Endothelial cell of umbilical vein (primary cell): ENCODE measurements at places on chromosomes 1 and 21. TPM values are rescaled to one million over a fixed set of nuclear protein-coding genes. Genes with fewer than 3 reads are reported as not detected.

DNA sequence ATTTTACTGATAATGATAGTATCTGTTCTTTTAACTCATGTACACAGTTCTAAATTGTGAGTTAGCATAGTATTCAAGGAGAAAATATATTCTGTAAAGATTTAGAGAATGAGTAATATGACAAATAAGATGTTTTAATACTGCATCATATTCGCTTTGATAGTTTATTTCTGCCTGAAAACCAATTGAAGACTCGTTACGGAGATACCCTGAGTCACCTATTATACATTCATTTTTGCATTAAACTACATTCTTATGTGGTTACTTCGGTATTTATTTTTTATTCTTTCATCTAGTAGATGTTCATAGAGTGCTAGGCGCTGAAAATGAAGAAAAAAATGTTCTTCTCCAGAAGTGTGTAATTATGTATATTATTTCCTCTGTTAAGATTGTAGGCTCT lies 5.3 kb downstream of the UHMK1 start:
- DNase-seq: no peak

GRCh38 chr1:214617246-214617645 lies 14.3 kb downstream of the CENPF start:
- DNase-seq: no peak

DNA sequence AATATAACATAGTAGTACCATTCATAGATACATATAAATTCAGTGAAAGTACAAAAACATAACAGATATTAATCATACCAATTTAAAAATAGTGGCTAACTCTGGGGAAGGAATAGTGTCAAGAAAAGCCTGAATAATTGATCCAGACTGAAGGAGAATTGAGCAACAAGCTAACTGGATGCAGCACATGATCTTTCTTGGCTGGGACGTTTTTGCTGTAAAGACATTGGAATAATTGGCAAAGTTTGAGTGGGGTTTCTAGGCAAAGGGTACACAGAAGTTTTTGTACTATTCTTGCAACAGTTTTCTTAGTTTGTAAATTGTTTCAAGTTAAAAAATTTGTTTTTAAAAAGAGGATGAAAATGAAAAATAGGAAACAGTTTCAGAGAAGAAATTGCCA lies 2.6 kb upstream of the SH3GLB1 start:
- no peak for DNase-seq

- DNase-seq: no peak
Observed at GRCh38 chr1:94597701-94598100, 56.1 kb upstream of the F3 start.

DNA sequence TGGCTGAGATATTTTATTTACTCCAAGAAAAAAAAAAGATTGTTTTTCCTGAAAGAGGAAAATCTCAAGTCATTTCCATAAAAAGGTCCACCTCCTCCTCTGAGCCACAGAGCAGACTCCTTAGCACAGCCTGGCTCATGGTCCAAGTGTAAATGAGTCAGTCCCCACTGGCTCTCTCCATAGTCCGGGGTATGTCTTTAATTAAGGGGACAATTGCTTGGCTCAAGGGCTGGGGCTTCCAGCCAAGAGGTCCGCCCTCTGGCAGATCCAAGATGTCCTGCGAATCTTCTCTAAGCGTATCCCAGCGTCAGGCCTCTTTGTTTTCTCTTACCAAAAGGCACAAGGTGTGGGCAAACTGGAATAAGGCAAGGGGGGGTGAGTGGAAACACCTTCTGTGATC lies 33.3 kb downstream of the FOXD2 start:
- no peak for DNase-seq

- DNase-seq: no peak
Observed at GRCh38 chr1:241744591-241744990, 92.5 kb downstream of the WDR64 start.

The LRRC3 gene
- 4.9 and 5.1 TPM in 2 replicates for polyA plus RNA-seq

DNA sequence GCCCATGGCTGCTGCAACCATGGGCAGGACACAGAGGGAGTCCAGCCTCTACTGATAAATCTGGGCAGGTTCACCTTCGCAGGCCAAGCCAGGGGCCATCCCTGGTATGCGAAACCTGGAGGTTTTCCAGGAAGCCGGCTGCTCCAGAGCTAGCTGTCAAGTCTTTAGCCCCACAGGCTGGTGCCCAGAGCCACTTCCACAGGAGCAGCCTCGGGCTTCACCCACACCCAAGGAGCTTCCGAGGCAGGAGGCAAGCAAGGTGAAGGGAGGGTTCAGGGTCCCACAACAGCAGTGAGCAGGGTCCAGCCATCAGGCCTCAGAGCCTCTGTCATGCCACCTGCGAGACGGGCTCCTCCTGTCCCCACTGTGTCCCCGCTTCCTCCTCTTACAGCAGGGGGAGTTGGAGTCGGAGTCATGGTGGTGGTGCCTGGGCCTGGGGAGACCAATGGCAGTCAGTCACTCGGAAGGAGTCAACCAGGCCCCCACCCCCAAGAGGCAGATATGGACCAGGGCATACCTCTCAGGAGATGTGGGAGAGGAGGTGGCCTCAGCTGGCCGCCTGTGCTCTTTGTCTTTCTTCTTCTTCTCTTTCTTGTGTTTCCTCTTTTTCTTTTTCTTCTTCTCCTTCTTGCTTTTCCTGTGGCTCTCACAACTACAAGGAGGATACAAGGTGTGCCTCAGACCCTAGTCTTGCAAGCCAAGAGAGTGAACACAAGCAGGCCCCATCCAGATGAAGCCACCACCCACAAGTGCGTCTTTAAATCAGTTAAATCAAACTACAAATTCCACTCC lies 2.1 kb downstream of the C1orf35 start:
- DNase-seq: no peak
